Left renal pelvis (tissue), 4 donors: ENCODE measurements at places on chromosomes 2 and 18.
A peak's percentile ranks its signal among the peaks of the same experiment; 100 is the strongest.

- no peak for DNase-seq
Measured at GRCh38 chr18:45688113-45688512, 35.9 kb upstream of the SLC14A1 start.

- no peak for DNase-seq
Measured at GRCh38 chr2:133292259-133292658, 276.0 kb downstream of the NCKAP5 start.

GRCh38 chr2:190409616-190410015 is 1.5 kb downstream of the MFSD6 start:
- DNase-seq = no peak

- no peak for DNase-seq
Measured at GRCh38 chr2:201219328-201220096, 36.6 kb downstream of the CASP10 start.

DNA sequence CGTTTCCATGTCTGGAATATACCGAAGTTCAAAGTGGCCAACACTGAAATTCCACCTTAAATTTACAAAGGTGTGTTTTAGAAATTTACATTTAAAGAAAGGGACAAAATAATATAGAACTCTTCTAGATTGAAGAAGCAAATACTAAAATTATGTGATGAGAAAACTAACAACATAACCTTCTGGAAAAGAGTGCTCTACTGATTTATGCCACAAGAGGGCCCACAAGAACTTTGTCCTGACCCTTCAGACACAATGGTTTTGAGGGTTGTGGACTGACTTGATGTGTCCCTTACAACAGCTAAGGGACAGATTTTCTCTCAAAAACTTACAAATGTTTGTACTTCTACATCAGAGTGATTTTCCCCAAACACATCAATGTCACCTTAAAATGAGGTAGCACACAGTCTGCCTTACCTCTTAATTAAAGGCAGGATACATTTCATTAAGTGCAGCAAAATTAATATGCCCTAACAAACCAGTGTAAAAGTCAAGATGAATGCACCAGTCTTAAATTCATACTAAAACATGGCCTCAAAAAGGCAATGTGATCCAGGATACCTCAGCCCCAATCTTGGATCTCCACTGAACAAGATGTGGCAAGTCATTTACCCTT is 36.2 kb downstream of the EIF2AK3 start:
- DNase-seq = peak; percentile 29

DNA sequence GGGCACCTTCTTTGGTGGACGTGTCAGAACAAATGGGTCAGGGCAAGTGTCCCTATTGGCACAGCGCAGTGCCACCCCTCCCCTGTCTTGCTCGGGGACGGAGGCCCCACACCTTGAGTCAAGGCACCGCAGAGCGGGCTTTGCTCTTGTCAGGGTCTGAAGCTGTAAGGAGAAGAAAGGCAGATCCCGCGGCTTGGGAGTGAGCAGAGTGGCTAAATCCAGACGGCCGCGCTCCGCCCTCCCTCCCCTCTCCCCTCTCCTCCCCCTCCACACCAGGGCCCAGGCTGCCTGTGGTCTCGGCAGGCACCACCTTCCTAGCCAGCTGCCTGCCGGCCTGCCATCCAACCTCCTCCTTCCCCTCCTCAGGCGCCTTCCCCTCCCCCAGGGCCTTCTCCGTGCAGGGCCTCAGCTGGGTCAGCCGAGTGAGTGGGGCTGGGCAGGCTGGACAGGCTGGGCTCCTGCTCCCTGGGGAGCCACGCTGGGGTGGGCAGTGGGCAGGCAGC is 25.8 kb downstream of the SPEG start:
- peak; percentile 60 for DNase-seq

GRCh38 chr18:35478520-35479435 is 19.0 kb downstream of the INO80C start:
- no peak for DNase-seq

- DNase-seq = no peak
Measured at GRCh38 chr2:22991844-22992243, 393.1 kb upstream of the KLHL29 start.

- DNase-seq = no peak
Measured at GRCh38 chr18:48572402-48573126, 33.7 kb downstream of the CTIF start.
